ENCODE measurements at places on chromosomes 16 and 17.

DNA sequence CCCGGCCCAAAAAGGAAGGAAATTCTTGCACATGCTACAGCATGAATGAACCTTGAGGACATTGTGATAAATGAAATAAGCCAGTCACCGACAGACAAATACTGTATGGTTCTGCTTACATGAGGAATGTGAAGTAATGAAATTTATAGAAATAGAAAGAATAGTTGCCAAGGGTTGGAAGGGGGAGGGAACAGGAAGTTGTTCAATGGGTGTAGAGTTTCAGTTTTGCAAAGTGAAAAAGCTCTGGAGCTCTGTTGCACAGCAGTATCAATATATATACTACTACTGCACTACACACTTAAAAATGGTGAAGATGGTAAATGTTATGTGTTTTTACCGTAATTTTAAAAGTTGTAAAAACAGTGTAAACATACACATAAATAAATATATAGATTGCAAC is 43.7 kb downstream of the PKD1L3 start:
- no peak for DNase-seq

DNA sequence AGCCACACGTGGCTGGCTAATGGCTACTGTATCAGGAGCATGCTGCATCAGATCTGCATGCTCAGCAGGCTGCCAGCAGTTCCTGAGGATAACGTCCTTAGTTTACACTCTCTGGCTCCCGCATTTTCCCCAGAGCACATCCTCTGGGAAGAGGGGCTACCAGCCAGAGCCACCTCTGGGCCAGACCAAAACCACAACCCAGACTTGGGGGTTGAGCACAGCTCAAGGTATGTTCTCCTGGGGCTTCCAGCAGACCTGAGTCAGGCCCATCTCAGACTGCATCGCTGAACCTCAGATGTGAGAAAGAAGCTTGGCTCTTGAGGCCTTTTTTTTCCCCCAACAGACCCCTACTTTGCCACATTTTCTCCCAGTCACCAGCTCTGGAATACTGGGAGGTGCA is 23.7 kb upstream of the WSCD1 start:
- DNase-seq, result no peak

GRCh38 chr17:56314026-56314425 is 160.8 kb downstream of the ANKFN1 start:
- no peak for DNase-seq

GRCh38 chr17:44767493-44767892 is 8.7 kb downstream of the ADAM11 start:
- no peak for DNase-seq

GRCh38 chr16:46788891-46789474 is 40.8 kb upstream of the MYLK3 start:
- DNase-seq, result no peak

DNA sequence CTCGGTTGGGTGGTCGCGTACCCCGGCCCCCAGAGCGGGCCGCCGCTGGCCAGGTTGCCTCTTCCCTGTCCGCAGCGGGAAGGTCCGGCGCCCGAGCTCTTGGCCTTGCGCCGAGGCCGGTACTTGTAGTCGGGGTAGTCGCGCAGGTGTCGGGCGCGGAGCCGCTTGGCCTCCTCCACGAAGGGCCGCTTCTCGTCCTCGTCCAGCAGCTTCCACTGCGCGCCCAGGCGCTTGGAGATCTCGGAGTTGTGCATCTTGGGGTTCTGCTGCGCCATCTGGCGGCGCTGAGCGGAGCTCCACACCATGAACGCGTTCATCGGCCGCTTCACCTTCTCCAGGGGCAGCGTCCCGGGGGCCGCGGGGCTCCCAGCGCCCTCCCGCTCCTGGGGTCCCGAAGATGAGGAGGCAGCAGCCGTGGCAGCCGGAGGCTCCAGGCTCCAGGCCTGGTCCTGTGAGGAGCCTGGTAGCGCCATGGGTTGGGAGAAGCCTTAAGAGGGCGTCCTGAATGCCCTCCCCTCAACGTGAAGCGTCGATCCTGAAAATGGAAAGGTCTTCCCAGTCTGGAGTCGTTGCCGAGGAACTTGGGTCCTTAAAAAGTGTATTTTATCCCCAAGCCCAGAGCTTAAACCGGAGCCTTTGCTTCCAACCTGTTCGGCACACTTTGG is 558 bp downstream of the SOX15 start:
- peak; percentile 49 for DNase-seq

DNA sequence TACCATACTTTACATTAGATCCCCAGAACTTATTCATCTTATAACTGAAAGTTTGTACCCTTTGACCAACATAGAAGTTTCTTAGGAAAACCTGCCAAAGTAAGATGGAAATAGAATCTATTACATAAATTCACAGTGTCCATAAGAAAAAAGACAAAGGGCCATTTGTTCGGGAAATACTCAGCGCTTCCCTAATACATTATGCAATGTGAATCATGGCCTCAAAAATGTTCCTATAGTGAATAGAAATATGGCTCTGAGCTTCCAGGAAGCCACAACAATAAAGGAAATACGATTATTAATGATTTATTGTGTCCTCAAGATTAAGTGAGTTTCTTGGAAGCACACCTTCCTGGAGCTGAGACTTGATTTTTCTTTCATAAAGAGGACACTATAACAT is 51.5 kb downstream of the GPRC5B start:
- no peak for DNase-seq

DNA sequence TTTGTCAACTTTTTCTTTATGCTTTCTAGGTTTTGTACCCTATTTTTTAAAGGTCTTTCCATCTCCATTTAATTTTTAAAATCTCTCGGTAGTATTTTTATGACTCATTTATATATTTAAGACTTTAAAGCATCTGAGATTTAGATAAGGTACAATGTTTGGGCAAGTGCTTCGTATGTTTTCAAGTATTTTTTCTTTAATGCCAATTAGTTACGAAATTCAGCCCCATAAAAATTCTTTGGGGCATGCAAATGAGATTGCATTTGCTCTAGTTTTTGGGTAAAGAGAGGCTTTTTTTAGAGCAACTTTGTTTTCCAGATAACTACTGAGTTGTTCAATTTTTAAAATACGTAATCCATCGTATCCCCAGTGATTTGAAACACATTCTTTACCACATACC is 65.3 kb upstream of the CRHR1 start:
- DNase-seq, result no peak

GRCh38 chr16:25066426-25066746 is 45.2 kb upstream of the LCMT1 start:
- DNase-seq, result no peak

DNA sequence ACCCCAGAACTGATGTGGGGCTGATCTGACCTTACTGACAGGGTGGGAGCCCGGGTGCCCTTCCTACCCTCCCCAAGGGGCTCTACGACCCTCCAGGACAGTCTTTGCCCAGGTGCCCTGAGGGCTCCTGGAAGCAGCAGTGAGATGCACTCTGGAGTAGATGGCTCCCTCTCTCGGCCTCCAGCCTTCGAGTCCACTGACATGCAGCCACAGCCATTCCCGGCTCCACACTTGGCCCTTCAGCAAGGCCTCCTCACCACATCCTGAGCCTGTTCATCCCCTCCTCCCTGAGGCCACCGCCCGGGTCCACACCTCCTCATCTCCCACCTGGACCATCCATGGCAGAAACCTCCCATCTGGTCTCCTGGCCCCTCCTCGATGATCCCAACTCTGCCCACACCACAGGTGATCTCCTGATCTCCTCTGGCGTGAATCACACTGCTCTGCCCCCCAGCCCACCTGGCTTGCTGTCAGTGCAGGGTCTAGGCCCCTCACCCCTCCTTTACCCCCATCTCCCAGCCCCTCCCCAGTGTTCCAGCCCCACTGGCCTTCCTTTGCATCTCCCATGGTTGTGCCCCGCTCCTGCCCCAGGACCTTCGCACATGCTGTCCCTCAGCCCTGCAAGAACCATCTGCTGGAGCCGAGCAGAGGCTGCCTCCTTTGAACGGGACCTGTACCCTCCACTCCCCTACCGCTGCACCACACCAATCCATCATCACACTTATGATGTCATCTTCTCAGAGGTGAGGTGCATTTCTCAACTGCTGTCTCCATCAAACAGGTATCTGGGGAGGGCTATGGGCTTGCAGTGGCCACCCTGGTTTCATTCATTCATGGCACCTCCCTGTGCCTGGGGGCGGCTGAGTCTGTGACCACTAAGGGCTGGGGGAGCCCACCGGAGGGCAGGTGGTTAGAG is 44.7 kb downstream of the SOCS1 start:
- DNase-seq, result no peak

DNA sequence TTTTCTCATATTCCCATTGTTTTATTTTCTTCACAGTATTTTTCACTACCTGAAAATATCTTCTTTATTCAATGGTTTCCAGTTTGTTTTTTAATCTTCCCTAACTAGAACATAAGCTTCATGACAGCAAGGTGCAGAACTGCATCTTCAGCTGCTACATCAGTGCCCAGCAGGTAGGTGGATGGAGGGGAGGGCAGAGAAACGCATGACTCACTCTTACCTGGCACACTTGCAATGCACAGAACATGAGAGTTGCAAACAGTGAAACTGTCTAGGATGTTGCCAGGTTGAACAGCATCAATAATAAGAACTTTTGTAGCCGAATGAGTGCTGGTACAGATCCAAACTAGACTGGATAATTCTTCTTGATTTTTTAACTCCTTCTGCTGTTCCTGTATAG is 127.1 kb downstream of the SPAG9 start:
- DNase-seq, result no peak

DNA sequence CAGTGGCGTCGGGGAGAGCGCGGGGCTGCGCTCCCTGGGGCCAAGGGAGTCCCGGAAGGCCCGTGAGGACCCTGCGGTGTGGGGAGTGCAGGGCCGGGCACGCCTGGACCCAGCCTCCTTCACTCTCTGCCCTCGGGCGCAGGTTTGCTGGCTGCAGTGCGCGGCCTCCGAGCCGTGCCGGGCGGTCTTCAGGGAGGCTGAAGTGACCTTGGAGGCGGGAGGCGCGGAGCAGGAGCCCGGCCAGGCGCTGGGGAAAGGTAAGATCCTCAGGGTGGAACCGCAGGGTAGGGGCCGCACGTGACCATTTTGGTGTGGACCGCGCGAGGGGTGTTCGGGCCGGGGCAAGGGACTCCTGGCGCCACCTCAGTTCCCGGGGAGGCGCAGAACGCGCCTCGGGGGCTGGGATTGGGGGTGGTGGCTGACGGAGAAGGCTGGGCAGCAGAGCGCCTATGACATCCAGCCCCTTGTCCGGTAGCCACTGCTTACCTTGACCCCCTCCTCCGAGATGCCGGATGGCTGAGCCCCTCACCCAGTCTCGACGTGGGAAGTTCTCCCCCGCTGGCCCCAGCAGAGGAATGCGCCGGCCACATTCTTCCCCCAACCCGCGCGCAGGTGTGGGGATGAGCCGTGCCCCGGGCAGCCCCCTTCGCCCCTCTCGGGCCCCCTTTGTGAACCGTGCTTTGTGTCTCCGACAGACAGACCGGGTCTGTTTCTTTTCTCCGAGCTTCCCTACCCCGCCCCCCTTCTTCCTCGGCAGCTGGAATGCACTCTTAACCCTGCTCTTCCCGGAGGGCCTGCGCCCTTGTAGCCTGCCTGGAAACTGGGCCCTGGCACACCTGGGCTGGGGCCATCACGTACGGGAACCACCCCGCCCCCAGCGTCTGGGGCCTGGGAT is 631 bp downstream of the CDH3 start:
- no peak for DNase-seq

GRCh38 chr17:7811251-7811650 is 22.8 kb upstream of the KDM6B start:
- no peak for DNase-seq

GRCh38 chr17:79632432-79632735 is 21.5 kb upstream of the RBFOX3 start:
- no peak for DNase-seq

DNA sequence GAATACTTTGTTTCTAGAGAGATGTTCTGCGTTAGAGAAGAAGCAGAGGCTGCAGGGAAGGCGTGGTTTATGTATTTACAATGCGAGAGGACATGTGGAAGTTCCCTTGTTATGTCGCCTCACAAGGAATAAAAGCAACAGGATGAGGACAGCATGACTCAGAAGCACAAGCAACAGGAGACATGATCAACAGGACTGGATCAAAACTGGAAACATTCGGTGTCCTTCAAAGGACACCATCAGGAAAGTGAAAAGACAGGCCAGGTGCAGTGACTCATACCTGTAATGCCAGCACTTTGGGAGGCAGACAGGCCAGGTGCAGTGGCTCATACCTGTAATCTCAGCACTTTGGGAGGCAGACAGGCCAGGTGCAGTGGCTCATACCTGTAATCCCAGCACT is 52.6 kb downstream of the CCDC57 start:
- no peak for DNase-seq

- no peak for DNase-seq
Observed at GRCh38 chr17:64448665-64449512, at the start of gene MILR1. Gene MILR1, plus strand, starts transcription at chr17:64449115. Its CDS starts 54 bp downstream, at chr17:64449169.

- DNase-seq, result no peak
Observed at GRCh38 chr16:54027062-54027461, 259.5 kb downstream of the IRX3 start.

DNA sequence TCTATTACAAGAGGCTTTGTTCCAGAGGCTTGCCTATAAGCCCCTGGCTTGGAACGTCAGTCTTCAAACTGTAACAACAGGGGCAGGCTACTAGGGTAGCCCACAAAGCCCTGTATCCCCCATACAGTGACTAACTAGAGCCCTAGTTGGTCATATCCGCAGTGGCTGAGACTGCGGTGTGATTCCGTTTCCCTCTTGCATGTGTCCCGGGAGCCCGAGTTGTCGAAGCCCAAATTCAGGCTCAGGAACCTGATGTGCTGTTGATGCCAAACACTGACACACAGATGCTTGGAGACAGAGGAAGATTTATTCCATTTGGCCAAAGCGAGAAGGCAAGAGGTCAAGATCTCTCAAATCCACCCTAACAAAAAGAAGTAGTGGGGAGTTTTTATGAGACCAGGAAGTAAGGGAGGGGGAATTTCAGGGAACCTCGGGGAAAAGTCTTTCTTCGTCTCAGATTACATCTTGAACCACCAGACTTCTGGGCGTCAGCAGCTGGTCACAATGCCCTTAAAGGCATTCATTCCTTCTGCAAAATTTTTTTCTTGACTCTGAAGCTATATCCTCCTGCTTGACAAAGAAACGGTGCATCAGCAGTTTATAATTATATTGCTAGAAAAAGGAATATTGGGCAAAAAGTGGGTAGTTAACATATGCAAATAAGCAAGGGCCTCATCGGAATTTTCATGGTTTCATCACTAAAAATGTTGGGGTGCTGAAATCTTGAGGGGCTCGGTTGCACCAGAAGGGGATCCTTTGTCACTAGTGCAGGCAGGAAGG is 879 bp downstream of the SLFN5 start:
- peak; percentile 47 for DNase-seq

- no peak for DNase-seq
Observed at GRCh38 chr16:20799599-20799998, 6.7 kb downstream of the ERI2 start.

- no peak for DNase-seq
Observed at GRCh38 chr16:997440-998051, 16.0 kb downstream of the SOX8 start.

DNA sequence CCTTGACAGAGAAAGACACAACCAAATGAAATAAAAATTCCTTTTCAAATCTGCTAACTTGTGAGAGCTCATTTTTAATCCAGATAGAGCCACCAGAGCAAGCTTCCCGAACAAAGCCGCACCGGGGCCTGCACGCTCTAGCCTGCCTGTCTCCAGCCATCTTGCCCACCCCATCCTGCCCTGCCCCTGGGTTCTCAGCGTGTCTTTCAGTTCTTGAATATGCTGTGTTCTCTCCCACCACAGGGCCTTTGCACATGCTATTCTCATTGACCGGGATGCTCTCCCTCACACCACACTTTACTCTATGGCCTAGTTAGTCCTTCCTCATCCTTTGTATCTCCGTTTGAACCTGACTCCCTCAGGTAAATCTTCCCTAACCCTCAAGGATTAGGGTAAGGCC is 14.7 kb downstream of the SMIM5 start:
- DNase-seq, result no peak

GRCh38 chr16:71537643-71538042 is 11.4 kb downstream of the CHST4 start:
- DNase-seq, result peak; percentile 19

GRCh38 chr16:11171448-11171709 is 84.6 kb downstream of the SOCS1 start:
- no peak for DNase-seq
